ENCODE measurements at places on chromosomes 7 and 10. TPM values are rescaled to one million over a fixed set of nuclear protein-coding genes. Genes with fewer than 3 reads are reported as not detected.
A peak's percentile ranks its signal among the peaks of the same experiment; 100 is the strongest.

DNA sequence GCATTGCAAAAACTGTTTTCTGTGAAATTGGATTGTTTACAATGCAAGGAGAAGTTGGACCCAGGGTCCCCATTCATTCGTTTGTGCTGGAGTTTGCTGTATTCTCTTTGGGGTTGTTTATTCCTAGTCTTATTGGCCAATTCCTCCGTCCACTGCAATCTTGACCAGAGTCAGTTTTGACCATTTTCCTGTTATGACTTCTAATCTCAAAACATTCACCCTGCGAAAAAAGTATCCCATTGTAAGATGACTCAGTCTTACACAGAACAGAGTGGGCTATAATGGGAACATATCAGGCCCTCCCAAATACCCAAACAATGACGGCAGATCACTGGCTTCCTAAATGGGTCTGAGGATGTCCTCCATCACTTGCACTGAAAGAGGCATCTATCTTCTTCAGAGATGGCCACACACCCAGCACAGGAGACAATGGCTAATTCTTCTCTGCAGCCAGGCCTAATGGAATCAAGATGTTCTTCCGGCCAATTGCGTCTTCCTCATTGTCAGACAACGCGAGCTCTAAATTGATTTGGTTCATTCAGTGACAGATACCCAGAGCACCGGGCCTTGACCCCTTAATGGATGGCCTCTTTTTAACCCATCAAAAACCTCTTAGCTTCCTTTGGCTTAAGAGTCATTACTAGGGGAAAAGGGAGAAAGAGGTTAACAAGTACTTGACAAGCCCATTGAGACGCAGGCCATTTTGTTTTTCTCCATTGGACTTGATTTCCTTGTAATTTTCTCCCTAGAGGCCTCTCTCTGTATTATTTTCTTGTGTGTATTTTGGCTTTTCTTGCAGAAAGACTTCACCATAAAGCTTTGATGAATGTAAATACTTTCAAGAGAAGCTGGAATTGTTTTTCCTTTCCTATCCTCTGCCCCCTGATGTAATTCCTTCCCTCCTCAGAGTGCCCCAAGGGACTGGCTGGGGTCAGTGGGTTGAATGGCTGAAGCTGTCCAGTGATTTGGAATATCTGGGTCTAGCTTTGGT is 129.6 kb downstream of the PRPF18 start:
- peak; percentile 50 for ATAC-seq

Gene ARMC3
- not detected for total RNA-seq

- ATAC-seq = no peak
These were observed 62.9 kb upstream of the CAMK2B start for GRCh38 chr7:44388089-44388970.

Gene CTAGE4
- 1.7 TPM for total RNA-seq

DNA sequence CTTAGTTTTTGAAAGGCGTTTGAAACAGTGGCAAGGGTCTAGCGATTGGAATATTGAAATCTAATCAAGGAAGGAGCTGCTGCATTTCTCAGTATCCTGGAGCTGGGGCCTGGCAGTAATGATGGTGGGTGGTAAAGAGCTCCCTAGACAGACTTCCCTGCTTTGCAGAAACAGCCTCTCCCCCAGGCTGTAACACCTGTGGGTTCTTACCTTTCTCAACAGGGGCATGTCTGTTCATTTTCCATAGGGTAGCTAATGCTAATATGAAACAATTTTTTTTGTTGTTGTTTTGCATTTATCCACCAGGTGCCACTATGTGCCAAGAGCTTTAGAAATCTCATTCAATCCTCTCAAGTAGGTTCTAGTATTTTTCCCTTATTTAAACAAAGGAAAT is 345.5 kb downstream of the REEP3 start:
- no peak for ATAC-seq

- no peak for ATAC-seq
These were observed 17.6 kb downstream of the GLI3 start for GRCh38 chr7:42219447-42219846.

Gene GNAT3
- total RNA-seq = not detected

- ATAC-seq = no peak
These were observed 30.5 kb upstream of the ZRANB1 start for GRCh38 chr10:124911124-124912067.

Gene CFAP69
- 8.2 TPM for total RNA-seq

GRCh38 chr10:97278491-97278989 is 13.9 kb downstream of the ARHGAP19 start:
- peak; percentile 81 for ATAC-seq

- ATAC-seq = no peak
These were observed 69.7 kb downstream of the CYP51A1 start for GRCh38 chr7:92064438-92065029.

Gene CLRN3
- not detected for total RNA-seq

DNA sequence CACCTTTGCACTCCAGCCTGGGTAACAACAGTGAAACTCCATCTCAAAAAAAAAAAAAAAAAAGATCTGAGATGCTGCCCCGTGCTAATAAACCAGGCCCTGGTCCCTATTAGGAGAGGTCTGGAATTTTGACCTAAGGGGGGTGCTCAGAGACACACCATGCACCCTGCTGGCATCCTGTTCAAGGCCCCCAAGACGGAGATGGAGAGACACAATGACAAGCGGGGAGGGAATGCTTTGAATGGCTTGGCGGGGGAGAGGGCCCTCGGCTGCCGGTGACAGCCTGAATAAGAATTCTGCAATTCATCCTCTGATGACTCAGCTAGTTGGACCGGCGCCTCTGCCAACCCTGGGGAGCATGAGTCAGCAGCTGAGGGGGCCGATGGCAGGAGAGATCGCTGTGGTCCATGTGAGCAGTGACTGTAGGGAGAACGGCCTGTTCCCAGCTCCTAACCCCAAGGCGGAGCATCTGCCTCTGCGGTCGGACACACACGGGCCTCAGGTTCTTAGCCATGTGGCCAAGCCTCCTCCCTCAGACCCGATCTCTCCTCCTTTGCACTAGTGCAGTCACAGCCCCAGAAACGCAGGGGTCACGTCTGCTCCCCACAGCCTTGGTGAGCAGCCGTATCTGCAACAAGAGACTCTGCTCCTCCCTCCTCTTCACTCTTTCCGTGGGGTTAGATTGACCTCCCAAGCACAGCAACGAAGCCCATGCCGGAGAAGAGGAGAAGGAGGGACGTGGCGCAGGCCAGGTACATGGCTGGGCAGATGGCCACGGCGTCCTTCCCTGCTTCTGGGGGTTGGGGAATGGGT is 14.9 kb downstream of the TRIM56 start:
- peak; percentile 99 for ATAC-seq

DNA sequence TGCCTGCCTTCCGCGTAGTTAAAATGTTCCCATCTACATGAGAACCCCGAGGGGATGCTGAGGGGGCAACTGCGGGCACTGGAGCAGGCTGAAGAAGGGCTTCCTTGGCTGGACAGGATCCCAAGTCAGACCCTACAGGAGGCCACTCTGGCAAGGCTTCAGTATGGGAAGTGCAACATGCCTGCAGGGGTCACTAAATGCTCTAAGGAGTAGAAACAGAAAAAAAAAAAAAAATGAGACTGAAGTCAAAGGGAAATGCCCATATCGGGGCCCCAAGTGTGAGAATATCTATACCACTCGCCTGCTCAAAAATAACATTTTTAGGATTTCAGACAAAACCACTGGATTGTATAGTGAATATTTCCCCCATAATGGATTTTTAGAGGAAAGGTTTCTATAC is 33.5 kb downstream of the FAM204A start:
- ATAC-seq = no peak

GRCh38 chr10:19048891-19049290 is 290 bp downstream of the MALRD1 start:
- no peak for ATAC-seq

GRCh38 chr7:76392531-76393115 is 16.9 kb downstream of the SSC4D start:
- ATAC-seq = no peak

DNA sequence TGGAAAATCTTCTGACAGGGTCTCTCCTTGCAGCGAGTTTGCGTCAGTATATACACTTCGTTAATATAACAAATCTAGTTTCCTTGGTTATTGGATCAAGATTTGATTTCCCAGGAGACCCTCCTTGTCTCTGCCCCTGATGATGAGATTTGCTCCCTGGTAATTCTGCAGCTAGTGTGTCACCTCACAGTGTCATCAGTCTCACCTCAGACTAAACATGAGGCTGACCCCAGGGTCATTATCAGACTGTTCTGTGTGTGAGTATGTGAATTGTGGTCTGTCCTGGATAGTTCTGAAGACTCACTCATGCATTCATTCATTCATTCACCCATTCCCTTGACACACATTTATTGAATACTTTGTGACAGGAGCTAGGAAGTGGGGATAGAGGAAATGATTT is 138.4 kb upstream of the CTTNBP2 start:
- ATAC-seq = no peak

Gene CYP26C1
- total RNA-seq = not detected

GRCh38 chr10:76433161-76434005 is 1002.0 kb downstream of the LRMDA start:
- no peak for ATAC-seq

Gene TEX47
- not detected for total RNA-seq

Gene FAM24A
- not detected for total RNA-seq

DNA sequence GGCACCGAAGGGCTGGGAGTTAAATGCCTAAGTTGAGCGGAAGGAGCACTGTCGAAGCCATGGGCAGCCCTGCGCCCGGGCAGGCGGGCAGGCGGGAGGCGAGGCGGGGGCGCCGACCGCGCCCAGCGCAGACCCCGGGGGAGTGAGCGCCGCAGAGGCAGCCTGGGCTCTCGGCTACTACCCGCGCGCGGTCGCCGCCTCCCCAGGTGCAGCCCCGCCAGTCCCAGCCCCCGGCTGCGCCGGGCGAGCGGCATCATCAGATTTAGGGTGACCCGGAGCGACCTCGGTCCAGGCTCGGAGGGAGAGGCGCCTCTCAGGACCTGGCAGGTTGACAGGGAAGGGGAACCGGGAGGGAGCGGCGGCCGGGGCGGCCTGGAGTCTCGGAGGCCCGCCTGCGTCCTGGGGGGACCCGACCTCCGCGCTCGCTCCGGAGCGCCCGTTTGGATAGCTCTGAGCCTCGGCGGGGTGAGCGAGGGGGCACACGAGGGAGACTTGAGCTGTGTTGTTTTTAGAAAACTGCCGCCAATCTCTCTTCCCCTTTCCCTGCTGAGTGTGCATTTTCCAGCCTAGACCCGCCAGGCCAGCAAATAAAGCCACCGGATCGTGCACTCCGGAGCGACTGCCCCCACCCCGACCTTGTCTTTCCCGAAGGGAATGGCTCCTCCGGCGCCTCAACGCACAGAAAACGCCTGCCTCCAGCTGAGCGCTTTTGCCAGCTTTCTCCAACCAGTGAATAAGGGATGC is 2.3 kb upstream of the NRP1 start:
- ATAC-seq = no peak

Gene CYP3A7
- not detected for total RNA-seq

- ATAC-seq = no peak
These were observed 21.5 kb downstream of the ADARB2 start for GRCh38 chr10:1715821-1716220.

DNA sequence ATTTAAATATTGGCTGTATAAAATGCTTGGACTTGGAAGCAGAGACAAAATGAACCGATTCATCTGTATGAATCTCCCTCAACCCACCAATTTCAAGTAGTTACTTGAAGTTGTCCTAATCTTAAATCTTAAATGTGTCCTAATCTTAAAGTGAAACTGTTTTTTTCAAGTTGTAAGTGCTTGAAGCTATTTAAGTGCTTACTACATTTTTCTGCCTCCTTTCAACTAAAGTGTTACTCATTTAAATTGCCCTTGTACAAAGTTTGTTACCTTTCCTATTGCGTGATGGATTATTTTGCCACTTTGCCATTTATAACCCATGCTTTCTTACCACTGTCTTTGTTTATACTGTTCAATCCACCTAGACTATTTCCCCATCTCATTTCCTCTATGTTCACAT is 2.8 kb downstream of the BCAP29 start:
- ATAC-seq = no peak

- no peak for ATAC-seq
These were observed 185.7 kb downstream of the TAX1BP1 start for GRCh38 chr7:27925573-27926201.

Gene CLDN4
- 0.54 TPM for total RNA-seq

Measured in gastroesophageal sphincter (tissue), 4 donors.